SHP77 treated with DMSO at 0.1 percent for 48 hours (cell line): ENCODE measurements at places on chromosomes 1 and 21.

DNA sequence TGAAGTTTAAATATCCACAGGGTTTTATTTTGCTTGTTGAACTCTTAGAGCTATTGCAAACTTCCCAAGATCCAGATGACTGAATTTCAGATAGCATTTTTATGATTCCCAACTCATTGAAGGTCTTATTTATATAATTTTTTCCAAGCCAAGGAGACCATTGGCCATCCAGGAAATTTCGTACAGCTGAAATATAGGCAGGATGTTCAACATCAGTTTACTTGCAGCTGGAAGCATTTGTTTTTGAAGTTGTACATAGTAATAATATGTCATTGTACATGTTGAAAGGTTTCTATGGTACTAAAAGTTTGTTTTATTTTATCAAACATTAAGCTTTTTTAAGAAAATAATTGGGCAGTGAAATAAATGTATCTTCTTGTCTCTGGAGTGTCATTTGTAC is 32.8 kb upstream of the DDR2 start:
- DNase-seq, result no peak

- DNase-seq, result no peak
Observed at GRCh38 chr1:167273027-167273800, 52.5 kb downstream of the POU2F1 start.

- DNase-seq, result no peak
Observed at GRCh38 chr21:33266789-33267135, 595 bp downstream of the IL10RB start.

GRCh38 chr21:34008618-34009017 is 64.8 kb upstream of the MRPS6 start:
- no peak for DNase-seq

- no peak for DNase-seq
Observed at GRCh38 chr1:101924700-101925099, 72.0 kb downstream of the OLFM3 start.

- DNase-seq, result no peak
Observed at GRCh38 chr21:18007121-18007520, 188.0 kb upstream of the C21orf91 start.

DNA sequence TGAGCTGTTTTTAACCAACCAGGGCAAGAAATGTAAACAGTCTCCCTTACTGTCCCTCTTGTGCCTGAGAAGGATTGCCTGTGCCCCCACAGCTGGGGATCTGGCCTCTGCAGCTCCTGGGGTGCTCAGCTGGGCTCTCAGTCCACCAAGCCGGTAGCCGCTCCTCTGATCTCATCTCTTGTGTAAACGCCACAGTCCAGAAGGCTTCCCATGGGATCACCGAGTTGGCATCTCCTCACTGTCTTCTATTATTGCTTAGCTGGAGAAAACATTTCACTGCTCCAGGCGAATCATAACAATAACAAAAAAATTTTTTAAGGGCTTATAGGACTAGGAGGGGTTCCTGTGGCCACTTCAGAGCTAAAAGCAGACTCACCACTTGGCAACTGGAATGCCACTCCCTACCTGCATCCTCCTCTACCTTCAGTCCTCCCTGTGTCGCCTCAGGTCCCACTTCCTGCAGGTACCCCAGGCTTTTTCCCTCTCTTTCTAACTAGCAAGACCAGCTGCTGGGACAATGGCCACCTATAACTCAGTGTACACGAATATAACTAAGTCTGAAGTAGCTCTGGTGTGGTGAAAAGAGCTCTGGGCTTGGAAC is 75.8 kb downstream of the ATP1A1 start:
- DNase-seq, result no peak

- DNase-seq, result no peak
Observed at GRCh38 chr1:8219530-8219929, 98.4 kb upstream of the SLC45A1 start.

DNA sequence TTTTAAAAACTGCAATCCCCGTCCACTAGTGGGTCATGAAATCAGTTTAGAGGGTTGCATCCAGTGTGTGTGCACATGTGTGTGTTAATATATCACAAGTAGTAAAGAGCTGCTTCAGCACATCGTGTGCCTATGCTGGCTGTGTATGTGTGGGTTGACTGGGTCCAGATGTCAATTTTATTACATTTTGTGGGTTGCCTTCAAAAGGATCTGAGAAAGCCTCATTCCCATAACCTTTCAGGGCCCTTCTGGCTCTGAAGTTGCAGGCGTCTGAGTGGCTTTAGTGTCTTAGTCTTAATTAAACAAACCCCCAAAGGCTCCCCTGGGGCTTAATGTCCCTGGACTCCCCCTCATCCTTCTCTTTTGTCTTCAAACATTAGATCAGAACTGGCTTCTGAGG is 19.8 kb downstream of the PLA2G2D start:
- DNase-seq, result no peak

GRCh38 chr1:83932693-83933092 is 66.2 kb downstream of the TTLL7 start:
- no peak for DNase-seq

GRCh38 chr1:23597635-23598388 is 38.5 kb upstream of the ID3 start:
- no peak for DNase-seq

GRCh38 chr1:36322786-36323635 is 434 bp downstream of the EVA1B start:
- DNase-seq, result no peak

GRCh38 chr21:24369278-24369677 is 1238.0 kb downstream of the MRPL39 start:
- DNase-seq, result no peak

GRCh38 chr1:26370591-26371382 is 1.8 kb downstream of the ZNF683 start:
- no peak for DNase-seq

DNA sequence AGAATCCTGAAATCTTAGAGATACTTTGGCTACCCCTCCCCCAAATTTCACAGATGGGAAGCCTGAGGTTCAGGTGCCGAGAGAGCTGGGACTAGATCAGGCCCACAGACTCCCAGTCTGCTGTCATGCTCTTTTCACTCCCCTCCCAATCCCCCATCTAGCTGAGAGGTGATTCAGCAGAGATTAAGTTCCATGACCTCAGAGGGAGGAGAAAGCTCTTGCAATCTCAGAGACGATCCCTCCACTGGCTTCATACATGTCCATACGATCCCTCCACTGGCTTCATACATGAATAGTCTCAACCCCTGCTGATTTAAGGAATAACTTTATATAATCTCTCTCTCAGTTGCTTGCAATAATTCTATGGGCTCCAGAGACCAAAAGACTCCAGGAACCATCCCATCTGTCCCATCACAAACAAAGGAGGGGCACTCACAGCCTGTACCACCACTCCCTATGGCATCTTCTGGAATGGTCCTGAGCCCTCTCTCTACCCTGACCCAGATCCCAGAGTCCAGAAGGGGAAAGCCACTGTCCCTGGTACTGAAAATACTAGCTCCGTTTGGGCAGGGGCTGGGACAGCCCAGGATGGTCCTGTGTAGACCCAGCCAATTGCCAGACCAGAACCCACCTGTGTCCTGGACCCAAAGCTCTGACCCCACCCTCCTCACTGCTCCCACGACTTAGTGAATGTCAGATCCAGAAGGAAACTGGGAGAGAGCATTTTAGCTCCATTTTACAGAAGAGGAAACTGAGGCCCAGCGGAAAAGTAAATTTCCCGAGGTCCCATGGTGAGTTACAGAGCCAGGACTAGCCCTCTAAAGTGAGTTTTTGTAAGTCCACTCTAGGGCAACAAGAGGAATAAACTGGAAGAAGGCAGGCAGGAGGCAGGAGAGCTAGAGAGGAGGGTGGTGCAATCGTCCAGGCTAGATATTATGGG is 27.1 kb downstream of the RIMS3 start:
- DNase-seq, result no peak

- no peak for DNase-seq
Observed at GRCh38 chr1:100861379-100861778, 33.3 kb downstream of the EXTL2 start.

- no peak for DNase-seq
Observed at GRCh38 chr1:222010306-222010705, 268.4 kb upstream of the DUSP10 start.

DNA sequence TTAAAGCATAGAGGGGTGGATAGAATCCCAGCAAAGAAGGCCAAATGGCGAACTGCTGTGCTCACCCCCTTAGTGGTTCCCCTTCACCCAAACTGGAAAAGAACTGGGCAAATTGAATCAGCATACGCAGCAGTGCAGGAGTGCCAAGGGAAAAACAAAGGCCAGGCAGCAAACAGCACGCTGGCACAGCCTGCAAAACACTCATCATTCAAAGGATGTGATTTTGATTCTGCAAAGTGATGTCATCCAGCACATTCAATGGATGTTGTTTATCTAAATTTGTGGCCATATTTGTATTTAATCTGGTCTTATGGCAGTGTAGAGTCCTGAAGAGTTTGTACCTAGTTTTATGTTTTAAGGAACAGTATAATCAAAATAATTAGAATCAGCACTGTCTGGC is 71.8 kb upstream of the ECE1 start:
- DNase-seq, result no peak

DNA sequence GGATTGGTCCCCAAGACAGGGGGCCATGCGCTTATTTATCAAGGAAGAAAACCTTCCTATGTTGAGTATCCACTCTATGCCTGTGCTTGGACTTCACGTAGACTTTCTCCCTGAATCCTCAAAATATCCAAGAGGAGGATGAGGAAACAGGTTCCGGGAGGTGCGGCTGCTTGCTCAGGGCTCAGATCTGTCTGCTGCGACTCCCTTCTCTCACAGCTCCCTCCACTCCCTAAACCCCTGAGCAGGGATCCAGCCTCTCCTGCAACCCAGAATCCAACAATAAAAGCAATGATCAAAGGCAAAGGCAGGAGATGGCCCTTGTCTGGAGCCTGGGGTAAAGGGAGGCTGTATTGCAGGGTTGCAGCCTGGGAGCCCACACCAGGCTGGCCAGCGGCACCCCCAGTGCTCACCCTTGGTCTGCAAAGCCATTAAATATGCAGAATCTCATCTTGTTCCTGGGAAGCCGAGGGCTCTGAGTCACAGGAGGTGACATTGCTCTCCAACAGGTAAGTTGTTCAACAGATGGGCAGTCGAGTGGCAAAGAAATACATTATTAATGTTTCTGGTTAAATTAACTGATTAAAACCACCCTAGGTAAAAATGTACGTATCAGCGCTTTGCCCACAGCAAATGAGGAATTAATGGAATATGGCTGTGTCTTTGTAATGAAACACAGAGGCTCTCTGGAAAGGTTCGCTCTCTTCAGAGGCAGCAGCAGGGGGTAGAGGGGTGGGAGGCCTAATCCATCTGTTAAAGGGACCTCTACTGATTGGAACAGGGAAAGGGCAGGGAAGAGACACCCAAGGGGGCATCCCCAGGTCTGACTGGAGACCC is 111.5 kb downstream of the GRIK3 start:
- DNase-seq, result no peak

- no peak for DNase-seq
Observed at GRCh38 chr1:13967707-13968106, 267.7 kb downstream of the PRDM2 start.

DNA sequence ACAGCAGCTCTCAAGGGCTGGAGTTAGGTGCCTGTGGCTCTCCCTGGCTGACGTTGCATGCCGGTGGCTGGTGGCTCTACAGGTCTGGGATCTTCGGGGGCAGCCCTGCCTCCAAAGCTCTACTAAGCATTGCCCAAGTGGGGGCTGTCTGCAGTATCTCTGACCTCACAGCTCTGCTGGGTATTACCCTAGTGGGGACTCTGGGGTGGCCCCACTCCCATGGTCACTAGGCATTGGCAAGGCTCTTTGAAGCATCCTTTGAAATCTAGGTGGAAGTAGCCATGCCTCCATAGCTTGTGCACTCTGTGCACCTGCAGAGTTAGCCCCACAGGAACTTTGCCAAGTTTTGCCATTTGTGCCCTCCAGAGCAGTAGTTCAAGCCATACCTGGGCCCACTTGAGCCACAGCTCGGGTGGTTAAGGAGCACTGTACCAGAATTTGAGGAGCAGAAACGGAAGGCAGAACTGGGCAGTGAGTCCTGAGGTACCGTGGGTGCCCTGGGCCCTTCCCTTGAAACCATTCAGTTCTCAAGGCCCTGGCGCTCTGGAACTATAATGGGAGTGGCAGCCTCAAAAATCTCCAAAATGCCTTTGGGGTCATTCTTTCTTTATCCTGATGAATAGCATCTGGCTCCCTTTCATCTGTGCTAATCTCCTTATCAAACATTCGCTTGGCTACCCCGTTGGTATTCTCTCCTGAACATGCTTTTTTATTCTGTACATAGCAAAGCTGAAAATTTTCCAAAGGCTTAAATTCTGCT is 15.4 kb downstream of the GJA4 start:
- DNase-seq, result no peak

DNA sequence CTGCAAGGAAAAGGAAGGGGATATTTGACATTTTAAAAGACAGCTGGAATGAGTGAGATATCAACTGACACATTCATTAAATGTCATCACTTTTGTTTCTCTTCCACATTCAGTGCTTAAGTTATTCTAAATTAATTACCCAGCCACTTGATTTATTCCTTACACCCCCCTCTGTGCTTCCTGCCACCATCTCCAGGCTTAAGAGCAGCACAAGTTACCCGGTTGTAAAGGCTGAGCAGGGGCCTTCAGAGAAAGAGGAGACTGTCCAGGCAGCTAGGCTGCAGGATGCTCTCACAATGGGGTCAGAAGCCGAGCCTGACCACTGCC is 71.4 kb downstream of the SYT6 start:
- DNase-seq, result no peak
